SW 1271 (cell line): ENCODE measurements at places on chromosomes 7 and 10.

DNA sequence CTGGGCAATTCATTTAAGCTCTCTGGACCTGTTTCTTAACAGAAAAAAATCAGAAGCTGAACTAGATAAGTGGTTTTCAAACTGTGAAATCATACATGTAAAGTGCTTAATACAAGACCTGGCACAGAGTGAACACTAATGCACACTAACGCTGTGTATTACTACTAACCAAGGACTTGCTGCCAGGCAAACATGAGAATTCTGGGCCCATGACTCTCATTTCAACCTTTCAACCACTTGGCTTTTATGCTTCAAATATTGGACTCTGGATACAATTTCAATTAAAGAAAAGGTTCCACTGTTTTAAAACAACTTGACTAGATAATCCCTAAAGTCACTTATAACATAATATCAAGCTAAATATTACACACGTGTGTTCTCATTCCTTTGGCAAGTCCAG, 73.4 kb downstream of the SRPK2 start:
- no peak for DNase-seq

GRCh38 chr7:22849172-22849571, 26.5 kb upstream of the TOMM7 start:
- DNase-seq = no peak

DNA sequence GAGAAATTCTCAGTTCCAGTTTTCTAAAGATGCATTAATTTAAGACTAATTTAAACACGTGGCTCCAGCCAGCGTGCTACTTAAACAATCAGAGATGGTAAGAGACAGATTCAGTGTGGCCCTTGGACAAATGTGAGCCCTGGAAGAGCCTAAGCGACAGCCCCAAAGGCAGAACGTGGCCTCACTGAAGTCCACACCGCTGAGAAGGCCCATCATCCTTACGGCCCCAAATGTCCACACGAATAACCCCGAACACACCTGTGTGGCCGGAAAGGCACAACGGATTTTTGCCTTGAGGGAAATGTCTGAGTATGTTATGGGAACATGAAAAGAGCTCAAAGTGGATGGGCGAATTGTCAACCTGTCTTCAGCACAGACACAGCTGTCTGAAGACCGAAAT, 3.2 kb downstream of the COX19 start:
- no peak for DNase-seq

DNA sequence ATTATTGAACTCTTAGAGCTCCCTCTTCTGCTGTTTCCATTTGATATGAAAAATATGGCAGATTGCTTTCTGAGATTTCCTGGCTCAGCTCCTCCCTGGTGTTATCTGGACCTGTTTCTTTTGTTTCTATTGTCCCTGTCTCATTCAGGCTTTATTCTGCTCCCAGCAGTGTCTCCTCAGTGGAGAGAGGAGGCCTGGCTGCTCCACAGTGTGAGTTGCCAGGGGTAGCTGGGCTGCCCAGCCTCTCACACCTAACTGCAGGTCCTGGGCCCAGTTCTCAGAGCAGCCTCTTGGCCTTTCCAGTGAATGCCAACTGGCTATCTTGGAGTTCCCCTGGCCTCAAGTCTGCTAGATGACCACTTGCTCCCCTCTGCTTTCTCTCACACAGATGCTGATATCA, 127.0 kb downstream of the VPS41 start:
- DNase-seq = no peak

DNA sequence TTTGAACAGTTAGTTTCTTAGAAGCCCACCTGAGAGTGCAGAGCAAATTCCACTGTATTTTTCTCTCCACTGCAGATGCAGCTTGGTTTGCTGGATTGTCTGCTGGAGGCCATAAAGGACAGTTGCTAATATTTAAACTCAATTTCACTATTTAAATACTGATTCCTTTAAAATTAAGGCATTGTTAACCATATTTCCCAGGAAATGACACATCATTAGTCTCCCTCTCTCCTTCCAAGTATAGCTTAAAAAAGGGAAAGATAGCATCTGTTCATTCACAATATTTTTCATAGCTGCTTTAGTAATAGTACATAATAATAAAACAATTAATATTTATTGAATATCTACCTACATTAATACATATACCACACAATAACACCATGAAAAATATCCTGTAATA, 252.9 kb downstream of the HGF start:
- no peak for DNase-seq

GRCh38 chr10:22784668-22785067, 70.3 kb upstream of the PIP4K2A start:
- DNase-seq = no peak

- DNase-seq = no peak
These were observed 133.8 kb upstream of the ZNF92 start for GRCh38 chr7:65239707-65240352.

- DNase-seq = no peak
These were observed 3.1 kb upstream of the FAM171A1 start for GRCh38 chr10:15374156-15374555.

DNA sequence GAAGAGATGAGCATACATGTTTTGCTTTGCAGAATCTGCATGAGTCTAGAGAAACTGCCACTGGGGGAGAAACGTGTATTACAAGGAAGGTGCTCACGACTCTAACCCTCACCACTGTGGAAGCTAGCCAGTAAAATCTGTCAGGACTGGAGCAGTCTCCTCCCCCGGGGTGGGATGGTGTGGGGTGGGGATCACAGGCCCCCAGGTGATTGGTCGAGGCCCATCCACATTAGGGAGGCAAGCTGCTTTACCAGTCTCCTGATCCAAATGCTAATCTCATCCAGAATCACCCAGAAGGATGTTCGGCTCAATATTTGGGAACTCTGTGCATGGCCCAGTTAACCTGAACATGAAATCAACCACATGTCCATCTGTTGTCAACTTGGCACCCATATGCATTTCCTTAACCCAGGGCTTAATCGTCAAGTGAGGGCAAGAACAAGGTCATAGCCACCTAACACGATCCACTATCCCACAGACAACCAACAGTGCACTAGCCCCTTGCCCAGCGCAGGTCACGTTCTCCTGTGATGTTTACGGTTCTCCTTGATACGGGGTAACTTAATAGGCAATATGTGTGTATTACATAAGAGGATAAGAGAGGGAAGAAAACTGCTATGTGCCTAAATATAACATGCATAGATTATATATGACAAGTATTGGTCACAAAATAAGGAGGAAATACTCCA, 40.8 kb downstream of the DNAJB6 start:
- no peak for DNase-seq

DNA sequence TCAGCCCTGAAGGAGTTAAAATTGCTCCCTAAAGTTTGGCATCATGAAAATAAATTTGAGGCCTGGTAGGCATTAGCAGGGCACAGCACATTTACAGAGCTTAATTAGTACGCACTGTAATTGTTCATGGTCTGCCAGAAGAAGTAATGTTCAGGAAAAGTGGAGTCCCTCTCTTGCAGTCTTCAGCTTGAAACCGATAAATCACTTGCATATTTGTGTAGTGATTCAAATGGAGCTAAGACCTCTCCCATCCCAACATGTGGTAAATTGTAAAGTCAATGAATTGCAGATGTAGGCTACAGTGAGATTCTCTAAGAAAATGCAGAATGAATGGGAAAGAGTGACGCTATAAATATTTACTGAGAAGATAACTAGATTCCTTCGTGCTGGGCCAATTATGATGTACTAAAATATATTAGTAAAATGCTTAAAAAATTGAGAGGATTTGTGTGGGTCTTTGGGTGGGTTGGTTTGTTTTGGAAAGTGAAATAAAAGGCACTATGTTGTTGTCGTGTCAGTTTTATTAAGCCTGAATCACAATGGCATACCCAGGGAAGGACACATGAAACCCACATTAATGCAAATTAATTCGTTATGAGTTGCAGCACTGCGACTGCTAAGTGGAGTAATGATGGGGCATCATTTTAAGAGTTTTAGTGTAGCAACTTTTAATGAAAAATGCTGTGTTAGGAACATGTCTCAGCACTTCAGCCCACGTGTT, 8.4 kb downstream of the TCF7L2 start:
- no peak for DNase-seq
